ENCODE measurements at places on chromosomes 5 and 9.

GRCh38 chr5:118825226-118825625 lies 163.1 kb downstream of the DTWD2 start:
- DNase-seq, result no peak

GRCh38 chr5:150209099-150209635 lies 19.3 kb downstream of the SLC6A7 start:
- no peak for DNase-seq

- no peak for DNase-seq
Measured at GRCh38 chr9:27386571-27387091, 89.7 kb upstream of the EQTN start.

DNA sequence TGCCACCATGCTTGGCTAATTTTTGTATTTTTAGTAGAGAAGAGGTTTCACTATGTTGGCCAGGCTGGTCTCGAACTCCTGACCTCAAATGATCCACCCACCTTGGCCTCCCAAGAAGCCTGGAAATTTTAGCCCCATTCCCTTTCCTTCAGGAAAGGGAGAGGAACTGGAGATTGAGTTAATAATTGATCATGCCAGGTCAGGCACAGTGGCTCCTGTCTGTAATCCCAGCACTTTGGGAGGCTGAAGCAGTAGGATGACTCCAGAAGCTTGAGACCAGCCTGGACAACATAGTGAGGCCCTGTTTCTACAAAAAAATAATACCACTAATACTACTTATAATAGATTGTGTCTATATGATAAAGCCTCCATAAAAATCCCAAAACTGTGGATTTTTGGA lies 124.6 kb downstream of the UNC13B start:
- no peak for DNase-seq

- no peak for DNase-seq
Measured at GRCh38 chr5:52673495-52673894, 114.2 kb upstream of the ITGA1 start.

DNA sequence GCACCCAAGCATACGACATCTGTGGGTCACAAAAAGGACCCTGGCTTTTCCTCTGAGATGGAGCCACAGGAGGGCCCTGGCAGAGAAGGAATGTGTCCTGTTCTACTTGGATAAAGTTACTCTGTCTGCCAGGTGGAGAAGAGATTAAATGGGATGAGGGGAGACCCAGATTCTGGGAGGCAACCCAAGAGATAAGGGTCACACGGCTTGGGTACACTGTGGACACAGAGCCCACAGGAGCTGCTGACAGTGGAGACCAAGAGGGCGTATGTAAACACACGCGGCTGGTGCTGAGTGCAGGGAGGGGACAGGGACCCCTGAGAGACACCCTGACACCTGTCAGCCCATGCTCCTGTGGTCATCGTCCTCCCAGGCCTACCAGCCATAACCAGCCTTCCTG lies 6.2 kb downstream of the CDK20 start:
- no peak for DNase-seq

GRCh38 chr9:79551586-79551985 lies 20.2 kb upstream of the TLE4 start:
- DNase-seq, result no peak

DNA sequence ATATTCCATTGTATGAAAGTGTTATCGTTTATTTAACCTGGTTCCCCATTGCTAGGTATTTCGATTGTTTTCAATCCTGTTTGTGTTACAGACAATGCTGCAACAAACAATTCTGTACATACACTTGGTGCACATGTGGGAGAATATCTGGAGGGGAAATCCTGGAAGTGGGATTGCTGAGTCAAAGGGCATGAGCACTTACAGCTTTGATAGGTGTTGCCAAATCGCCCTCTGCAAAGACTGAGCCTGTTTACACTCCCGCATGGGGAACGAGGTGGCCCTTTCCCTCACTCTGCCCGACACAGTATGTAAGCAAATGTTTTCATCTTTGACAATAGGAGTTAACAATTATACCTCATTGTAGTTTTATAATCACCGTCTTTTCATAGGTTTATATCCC lies 66.2 kb downstream of the PDE6A start:
- no peak for DNase-seq

GRCh38 chr5:59040024-59040803 lies 457.3 kb downstream of the RAB3C start:
- DNase-seq, result no peak

- no peak for DNase-seq
Measured at GRCh38 chr5:96565582-96566265, 96.5 kb upstream of the CAST start.

DNA sequence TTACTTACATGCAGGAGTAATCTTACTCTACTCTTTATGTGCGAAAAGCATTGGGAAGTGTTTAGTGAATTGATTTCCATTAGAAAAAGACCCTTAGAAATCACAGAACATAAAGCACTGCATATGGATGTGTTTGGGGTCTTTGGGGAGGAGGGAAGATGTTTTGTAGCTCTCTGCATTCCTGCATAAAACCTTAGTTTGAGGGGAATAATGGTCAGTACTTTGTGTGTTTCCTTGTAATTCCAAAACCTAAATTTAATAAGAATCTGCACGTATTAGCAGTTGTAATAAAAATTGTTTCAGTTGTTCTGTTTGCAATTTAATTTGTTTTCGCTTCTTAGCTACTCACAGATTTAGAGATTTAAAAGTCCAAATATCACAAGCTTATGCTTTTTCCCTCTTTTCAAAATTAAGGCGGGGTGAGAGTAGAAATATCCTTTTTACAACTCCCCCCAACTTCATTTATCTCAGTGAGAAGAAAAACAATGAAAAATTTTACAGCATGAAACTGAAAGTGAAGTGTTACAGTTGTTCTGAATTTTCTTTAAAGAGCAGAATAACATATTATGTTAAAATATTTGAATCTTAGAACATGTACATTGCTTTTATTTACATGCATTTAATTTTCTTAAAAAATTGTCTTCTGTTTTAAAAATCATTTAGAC lies 143.8 kb downstream of the SMARCA2 start:
- no peak for DNase-seq

- DNase-seq, result peak; percentile 67
Measured at GRCh38 chr9:100437860-100438805, 11.2 kb downstream of the MSANTD3 start.

- DNase-seq, result no peak
Measured at GRCh38 chr5:66839636-66840185, 243.5 kb downstream of the MAST4 start.

- no peak for DNase-seq
Measured at GRCh38 chr9:89405826-89406225, 87.5 kb downstream of the SECISBP2 start.

GRCh38 chr5:6372251-6373080 lies 5.9 kb downstream of the MED10 start:
- DNase-seq, result no peak

DNA sequence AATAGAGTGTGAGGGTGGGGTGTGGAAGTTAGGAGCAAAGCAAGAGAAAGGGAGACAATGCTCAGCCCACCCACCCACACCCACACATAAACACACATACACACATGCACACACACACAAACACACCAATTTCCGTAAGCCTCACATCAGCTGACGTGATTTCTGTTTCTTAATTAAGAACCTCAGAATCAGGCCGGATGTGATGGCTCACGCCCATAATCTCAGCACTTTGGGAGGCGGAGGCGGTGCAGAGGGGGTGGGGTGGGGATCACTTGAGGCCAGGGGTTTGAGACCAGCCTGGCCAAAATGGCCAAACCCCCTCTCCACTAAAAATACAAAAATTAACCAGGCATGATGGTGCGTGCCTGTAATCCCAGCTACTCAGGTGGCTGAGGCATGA lies 26.4 kb upstream of the PIK3R1 start:
- no peak for DNase-seq

DNA sequence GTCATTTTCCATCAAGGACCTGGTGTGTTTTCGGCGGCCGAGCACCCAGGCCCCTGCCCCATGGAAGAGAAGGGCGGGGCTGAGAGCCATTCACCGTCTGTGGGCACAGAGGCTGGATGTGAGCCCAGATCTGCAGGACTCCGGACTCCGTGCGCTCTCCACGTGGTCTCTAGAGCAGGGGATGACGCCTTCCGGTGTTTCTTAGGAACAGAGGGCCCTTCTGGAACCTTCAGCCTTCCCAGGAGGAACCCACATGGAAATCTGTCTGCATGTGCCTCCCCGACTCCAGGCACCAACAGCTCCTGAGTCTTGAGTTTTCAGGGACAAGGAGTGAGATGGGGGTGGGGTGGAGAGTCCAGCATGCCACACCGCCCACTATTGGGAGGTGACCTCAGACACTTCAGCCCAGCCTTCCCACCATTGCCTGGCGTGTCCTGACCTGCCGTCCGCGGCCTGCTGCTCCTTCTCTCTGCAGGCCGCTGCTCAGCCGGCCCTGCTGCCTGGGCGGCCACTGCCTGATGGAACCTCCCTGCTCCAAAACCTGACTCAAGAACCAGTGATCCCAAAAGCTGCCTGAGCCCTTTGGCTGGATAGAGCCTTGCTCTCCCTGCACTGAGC lies 2.4 kb upstream of the RXRA start:
- no peak for DNase-seq

DNA sequence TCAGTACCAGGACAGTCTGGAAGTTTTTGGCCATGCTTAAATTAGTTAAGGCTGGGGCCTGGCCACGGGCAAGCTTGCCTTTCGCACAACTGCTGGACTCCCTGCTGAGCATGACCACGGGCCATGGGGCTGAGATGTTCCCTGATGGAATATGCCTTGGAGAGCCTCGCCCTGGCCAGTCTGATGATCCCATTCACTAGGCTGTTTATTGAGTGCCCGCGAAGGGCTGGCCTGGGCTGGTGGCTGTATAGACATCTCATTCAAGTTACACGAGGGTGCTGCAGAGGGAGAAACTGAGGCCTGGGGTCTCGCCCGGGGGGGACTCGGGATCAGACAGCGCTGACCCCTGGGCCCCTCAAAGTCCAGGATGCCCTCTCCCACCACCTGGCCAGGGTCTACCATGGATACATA lies 7.8 kb upstream of the RXRA start:
- DNase-seq, result no peak

- no peak for DNase-seq
Measured at GRCh38 chr5:82917584-82917983, 159.6 kb downstream of the TMEM167A start.

- DNase-seq, result no peak
Measured at GRCh38 chr5:112776301-112776856, 38.7 kb downstream of the APC start.

DNA sequence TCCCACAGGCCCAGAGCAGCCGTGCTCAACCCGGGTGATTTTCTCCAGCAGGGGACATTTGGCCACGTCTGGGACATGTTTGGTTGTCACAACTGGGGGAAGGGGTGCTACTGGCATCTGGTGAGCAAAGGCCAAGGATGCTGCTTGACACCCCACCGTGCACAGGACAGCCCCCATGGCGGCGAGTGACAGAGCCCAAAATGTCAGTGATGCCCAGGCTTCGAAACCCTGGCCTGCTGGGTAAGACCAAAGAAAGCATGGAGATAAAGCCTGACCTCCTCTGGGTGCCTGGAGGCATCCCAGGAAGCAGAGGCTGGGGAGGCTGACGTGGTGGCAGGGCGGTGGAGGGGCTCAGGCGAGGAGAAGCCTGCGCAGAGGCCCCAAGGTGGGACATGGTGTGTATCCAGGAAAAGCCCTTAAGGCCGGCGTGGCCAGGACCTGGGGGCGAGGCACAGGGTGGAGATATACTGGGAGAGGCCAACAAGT lies 66.4 kb downstream of the ZNF354C start:
- DNase-seq, result no peak

DNA sequence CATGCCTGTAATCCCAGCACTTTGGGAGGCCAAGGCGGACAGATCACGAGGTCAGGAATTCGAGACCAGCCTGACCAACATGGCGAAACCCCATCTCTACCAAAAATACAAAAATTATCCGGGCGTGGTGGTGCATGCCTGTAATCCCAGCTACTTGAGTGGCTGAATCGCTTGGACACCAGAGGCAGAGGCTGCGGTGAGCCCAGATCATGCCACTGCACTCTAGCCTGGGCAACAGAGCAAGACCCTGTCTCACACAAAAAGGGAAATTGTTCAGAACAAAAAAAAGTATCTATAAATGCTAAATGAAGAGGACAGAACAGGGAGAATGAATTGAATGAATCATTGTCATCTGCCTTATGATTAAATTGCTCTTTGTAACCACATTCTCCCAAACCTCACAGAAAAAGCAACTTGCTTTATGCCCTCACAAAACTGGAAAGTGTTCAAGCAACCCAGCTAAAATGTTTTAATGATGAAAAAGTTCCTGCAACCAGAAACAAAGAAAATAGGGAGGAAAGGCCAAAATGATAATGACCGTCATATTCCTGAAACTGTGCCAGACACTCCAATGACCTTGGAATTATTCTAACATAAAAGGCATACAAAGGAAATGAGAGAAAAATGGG lies 83.7 kb downstream of the SERINC5 start:
- DNase-seq, result no peak

- DNase-seq, result peak; percentile 8
Measured at GRCh38 chr5:16626696-16627264, 10.0 kb upstream of the RETREG1 start.
